ENCODE measurements at places on chromosomes 1 and 21. TPM values are rescaled to one million over a fixed set of nuclear protein-coding genes. Genes with fewer than 3 reads are reported as not detected.

DNA sequence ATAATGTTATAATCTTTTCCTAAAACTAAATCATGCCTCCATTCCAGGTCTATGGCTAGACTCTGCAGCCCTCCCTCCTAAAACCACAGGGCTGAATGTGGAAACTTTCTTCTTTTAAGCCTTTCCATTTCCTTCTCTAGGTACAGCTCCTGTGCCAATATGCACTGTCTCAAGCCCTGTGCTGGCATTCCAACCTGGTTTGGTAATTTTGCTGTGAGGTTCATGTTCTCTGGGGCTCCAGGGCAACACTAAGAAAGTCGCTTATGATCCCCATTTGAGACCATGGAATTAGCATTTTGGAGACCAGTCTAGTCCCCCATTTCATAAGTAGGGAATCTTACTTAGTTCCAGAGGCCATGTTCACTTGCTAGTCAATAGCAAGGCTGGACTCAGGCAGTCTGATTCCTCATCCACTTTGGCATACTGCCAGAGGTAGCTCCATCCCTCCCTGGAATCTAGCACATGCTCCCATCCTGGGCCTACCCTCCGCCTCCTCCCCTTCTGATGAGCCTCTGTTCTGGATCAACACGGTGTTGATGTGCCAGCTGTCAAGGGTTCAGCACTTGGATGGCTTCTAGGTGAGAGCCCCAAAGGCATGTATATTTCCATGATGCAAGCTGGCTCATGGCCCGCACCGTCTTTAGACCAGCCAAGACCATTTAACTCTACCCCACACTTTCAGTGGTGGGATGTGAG, 36.5 kb downstream of the ZMYND12 start:
- no peak for ATAC-seq

Gene HSD3B1
- total RNA-seq = not detected

GRCh38 chr21:43196826-43197225, 28.0 kb downstream of the CRYAA start:
- no peak for ATAC-seq

Gene AVPR1B
- not detected for total RNA-seq

DNA sequence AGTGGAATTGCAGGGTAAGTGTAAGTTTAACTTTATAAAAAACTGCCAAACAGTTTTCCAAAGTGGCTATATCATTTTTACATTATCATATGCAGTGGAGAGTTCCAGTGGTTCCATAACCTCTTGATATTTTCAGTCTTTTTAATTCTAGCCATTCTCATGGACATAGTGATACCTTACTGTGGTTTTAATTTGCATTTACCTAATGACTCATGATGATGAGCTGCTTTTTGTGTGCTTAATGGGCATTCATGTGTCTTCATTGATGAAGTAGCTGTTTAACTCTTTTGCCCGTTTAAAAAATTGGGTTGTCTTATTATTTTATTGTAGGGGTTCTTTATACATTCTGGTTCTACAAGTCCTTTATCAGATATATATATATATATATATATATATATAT, 29.4 kb downstream of the SNX27 start:
- ATAC-seq = peak; percentile 80

Gene PTPRF
- total RNA-seq = 6.3 TPM

DNA sequence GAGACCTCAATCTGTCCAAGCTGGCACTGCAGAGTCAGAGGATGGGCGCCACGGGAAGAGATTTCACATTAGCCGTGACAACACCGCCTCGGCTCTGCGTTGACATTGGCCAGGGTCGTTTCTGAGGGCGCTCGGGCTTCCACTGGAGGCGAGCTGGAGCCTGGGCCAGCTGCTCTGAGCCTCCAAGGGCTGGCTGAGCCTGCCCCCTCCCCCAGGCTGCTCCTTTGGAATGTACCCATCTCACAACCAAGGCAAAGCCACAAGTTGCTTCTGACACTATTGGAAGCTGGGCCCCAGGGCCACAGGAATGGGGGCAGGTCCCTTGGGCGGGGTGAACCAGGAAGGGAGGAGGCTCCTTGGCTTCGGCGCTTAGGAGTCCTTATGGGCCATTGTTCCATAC, 12.7 kb downstream of the GPR3 start:
- no peak for ATAC-seq

- ATAC-seq = no peak
These were observed 82.4 kb downstream of the FAF1 start for GRCh38 chr1:50877641-50878040.

Gene EXOSC10
- total RNA-seq = 69.0 TPM

Gene ADAMTSL4
- total RNA-seq = 0.29 TPM

- ATAC-seq = no peak
These were observed 45.8 kb upstream of the RCC2 start for GRCh38 chr1:17485281-17485680.
